ENCODE measurements at places on chromosomes 5 and 9.

DNA sequence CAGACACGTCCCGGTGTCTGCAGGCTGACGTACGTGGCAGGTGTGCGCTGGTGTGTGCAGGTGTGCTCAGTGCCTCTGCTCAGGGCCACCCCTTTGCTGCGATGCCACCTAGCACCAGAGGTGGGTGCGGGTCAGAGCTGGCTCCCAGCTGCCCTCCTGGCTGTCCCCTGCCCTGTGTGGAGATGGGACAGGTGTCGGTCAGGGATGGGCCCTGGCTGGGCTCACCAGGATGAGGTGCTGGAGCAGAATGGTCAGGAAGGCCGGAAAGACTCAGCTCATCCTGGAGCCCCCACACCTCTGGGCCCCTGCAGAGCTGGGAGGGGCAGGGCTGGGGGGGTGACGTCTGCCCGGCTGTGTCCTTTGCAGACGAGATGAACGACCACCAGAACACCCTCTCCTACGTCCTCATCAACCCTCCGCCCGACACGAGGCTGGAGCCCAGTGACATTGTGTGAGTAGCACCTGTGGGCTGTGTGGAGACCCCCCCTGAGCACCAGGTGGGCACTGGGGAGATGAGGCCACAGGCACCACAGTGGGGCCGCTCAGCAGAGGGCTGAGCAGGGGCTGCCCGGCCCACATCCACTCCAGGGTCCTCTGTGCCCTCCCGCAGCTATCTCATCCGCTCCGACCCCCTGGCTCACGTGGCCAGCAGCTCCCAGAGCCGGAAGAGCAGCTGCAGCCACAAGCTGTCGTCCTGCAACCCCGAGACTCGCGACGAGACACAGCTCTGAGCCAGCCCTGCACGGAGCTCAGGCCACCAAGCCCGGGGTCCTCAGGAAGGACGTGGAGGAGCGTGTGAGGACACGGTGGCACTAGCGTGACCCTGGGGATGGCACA, 89.7 kb downstream of the KCNT1 start:
- no peak for DNase-seq

DNA sequence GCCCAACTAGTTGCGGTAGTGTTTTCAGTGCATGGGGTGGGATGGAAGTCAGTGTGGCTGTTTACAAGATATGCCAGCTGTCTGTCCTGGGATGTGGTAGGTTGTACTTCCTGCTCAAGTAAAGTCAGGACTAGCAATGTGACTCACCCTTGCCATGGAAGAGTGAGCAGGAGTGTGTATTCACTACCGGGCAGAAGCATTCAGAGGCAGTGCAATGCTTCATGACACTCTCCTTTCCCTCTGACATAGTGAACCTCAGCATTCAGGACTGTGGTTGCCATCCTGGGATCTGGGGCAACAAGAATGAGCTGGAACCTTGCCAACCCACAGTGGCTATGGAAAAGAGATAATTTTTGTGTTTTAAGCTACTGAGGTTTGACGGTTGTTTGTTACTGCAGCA, 68.9 kb downstream of the BOD1 start:
- no peak for DNase-seq

- DNase-seq: no peak
These were observed 50.3 kb downstream of the HINT1 start for GRCh38 chr5:131114754-131115153.

DNA sequence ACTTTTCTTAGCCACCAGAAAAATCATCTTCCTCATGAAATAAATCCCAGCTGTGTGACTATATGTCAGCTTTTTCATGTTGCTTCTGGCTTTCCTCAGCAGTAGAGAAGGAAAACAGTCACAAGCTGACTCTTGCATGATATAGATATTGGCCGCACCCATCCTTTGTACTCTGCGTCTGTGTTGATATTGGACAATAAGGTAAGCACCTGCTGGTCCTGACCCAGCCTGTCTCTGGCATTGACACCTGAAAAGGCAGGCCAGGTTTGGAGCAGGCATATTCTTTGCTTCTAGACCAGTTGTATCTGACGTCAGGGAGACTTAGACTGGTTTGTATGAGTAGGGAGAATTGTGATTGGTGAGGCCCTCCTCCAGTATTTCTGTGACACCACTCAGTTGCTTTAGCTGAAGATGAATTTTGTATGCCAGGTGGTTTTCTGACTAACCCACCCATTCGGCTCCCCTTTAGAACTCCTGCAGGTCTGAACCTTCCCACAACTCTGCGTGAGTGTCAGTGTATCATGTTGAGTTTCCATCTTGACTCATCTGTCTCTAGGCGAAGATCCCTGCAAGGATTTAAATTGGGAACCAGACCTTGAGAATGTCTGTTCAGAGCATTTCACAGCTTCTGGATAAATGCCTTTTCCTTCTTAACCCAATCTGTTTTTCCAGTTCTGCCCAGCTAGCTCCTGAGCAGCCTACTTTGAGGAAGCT, 151.2 kb upstream of the RUSC2 start:
- DNase-seq: no peak

- no peak for DNase-seq
These were observed 20.3 kb downstream of the AK8 start for GRCh38 chr9:132857616-132858342.

- no peak for DNase-seq
These were observed 13.7 kb downstream of the NOTCH1 start for GRCh38 chr9:136531904-136532798.

GRCh38 chr9:128218518-128219389, 15.6 kb downstream of the DNM1 start:
- DNase-seq: peak; percentile 91

DNA sequence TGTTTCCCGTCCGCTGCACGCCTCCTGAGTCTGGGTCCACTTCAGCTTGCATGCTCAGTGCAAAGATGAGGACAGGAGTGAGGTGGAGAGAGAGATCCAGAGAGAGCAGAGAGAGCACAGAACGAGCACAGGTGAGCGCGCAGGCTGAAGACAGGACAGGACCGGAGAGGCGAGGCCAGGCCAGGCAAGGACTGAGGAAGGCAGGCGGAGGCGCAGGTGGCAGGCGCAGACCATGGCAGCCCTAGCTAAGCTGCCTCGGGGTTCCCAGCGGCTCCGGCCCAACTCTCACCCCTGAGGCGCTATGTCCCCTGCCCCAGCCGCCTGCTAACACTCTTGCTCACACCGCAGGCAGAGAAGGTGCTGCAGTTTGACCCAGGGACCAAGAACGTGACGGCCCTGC, 9.7 kb downstream of the GRIN1 start:
- no peak for DNase-seq

GRCh38 chr5:141373673-141374317, at the start of gene PCDHGA6:
Gene PCDHGA6, plus strand, starts transcription at chr5:141373891. Its CDS starts 193 bp downstream, at chr5:141374084.
- DNase-seq: no peak

DNA sequence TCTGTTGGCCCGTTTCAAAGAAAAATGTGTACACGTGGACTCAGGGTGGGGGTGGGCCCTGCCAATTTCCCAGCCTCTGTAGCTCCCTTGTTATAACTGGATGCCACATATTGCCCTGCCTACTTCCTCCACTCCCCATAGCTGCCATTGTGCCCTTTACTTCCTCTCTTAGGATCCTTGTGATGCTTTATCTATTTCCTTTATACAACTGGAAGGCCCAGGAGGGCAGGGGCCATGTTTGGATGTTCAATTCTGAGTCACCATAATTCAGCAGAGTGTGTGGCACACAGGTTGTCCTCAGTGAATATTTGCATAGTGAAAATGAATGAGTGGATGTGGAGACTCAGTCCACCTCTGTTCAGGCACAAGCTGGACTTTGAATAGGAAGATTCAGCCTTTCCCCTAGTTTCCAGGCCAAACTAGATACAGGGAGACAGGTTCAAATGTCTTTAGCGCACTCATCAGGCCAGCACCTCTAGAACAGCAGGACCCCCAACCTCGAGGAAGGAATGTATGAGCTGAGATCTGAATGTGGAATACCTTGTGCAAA, 10.6 kb upstream of the FEM1C start:
- DNase-seq: no peak

DNA sequence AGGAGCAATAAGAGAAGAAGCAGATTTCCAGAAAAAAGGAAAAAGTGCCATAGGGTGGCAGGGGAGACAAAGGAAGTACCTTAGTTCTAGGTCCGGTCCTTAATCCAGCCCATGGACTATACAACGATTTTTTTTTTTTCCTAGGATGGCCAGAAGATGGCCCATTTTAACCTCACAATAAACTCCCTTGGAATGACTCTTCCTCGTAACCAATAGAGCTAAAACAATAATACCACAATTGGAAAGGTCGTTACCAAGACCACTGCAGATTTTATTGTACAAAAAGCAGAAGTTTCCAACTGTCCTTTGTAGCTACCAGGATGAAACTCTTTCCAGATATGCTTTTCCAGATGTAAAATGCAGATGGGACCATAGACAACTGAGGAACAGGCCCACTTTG, 34.4 kb upstream of the SSBP2 start:
- no peak for DNase-seq

DNA sequence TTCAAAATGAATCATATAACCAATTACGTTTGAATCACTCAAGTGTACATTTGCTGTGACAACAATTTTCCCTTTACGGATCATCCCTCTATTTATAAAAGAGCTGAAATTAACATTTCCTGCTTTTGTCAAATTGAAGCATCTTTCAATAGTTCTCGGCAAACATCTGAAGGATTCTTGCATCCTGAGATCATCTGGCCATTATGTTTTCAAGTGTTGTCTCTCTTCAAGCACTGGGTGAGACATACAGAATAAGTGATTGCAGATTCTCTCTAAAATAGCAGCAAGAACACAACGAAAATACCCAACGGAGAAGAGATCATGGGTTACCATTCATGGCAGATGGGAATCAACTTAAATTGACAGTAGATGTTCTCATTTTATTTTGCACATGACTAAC, 283.4 kb upstream of the GRAMD2B start:
- no peak for DNase-seq

GRCh38 chr9:91873637-91874051, 76.4 kb downstream of the ROR2 start:
- no peak for DNase-seq

DNA sequence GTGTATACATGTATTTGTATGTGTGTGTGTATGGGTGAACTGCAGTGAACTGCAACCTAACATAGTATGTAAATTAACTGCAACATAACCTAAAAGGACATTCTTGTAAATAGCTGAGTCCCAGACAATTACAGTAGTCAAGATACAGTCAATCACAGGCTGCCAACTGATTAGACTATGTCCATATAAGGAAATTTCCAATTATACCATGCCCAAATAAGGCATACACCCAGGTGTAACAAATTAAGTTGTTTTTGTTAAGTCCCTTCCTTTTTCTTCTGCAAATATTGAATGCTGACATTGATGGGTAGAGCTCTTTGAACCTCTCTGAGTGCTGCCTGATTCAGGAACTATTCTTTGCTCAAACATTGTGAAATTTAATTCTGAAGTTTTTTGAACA, 594.6 kb upstream of the FAM174A start:
- DNase-seq: no peak

GRCh38 chr9:136533775-136534157, 12.1 kb downstream of the NOTCH1 start:
- peak; percentile 74 for DNase-seq

GRCh38 chr5:179699616-179700237, 960 bp downstream of the CANX start:
- no peak for DNase-seq

GRCh38 chr5:132370971-132371602, 1.6 kb downstream of the SLC22A5 start:
- DNase-seq: no peak

GRCh38 chr9:129673602-129674001, 8.2 kb downstream of the PRRX2 start:
- no peak for DNase-seq

- DNase-seq: no peak
These were observed 30.4 kb downstream of the DPYSL3 start for GRCh38 chr5:147479444-147479843.

GRCh38 chr5:118968925-118969375, 19.4 kb downstream of the DTWD2 start:
- DNase-seq: no peak

DNA sequence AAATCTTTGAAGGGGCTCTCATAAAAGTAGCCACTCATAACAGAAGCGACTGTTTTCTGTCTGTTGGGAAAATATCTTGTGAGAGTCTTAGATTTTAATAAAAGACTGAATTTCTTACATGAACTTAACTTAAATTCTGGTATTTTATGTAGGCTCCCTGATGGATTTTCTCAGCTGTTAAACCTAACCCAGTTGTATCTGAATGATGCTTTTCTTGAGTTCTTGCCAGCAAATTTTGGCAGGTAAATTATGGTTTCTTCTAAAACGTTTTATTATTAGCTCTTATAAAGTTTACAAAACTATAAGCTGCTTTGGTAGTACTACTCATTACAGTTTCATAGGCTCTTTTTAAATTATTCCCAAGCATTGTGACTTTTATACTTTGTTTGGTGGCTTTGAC, 87.0 kb downstream of the ERBIN start:
- no peak for DNase-seq

DNA sequence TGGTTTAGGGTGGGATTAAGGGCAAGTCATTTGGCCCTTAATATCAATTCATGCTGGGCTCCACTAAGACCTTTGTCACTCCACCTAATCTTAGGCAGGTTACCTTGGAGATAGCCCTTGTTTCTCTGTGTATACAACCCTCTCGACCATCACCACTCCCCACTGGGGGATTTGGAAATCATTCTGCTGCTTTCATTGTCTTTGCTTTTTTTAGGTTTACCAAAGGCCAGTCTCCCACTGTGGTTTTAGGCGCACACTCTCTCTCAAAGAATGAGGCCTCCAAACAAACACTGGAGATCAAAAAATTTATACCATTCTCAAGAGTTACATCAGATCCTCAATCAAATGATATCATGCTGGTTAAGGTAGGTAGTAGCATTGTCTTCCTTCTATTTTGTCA, 6.2 kb downstream of the GZMK start:
- no peak for DNase-seq

DNA sequence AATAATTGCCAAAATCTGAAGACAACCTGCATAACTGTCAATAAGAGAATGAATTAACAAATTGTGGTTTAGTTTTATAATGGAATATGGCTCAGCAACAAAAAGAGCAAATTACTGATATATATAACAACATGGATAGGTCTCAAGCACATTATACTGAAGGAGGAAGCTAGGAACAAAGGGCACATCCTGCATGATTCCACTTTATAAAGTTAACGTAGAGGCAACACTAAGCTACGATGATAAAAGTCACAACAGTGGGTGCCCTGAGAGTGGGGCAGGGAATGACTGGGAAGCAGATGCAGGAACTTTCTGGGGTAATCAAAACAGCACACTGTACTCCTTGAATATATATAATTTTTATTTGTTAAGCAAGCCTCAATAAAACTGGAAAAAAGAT, 165.2 kb downstream of the RMI1 start:
- DNase-seq: no peak

DNA sequence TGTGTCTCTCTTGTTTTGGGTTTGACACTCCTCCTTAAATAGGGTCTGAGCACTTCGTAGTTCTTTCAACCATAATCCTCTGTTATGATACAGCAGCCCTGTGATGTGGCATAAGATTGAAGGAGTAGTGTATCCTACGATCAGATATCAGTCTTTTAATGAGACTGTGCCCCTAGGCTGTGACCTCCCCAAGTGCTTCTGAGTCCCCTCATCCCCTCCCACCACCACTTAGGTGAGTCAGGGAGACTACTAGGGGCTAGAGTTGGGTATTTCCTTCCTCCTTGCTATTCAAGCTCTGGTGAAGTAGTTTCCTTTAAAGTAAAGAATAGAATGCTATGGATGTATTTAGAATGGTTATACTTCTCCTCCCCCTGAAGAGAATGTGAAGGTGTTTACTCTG, 637.2 kb upstream of the GRAMD2B start:
- no peak for DNase-seq
